Left renal pelvis (tissue), 4 donors: ENCODE measurements at places on chromosomes 1 and 21. TPM values are rescaled to one million over a fixed set of nuclear protein-coding genes. Genes with fewer than 3 reads are reported as not detected.

- no peak for DNase-seq
These were observed 47.6 kb upstream of the RGS8 start for GRCh38 chr1:182731852-182732575.

The GJA8 gene
- polyA plus RNA-seq, result 0.56 TPM

DNA sequence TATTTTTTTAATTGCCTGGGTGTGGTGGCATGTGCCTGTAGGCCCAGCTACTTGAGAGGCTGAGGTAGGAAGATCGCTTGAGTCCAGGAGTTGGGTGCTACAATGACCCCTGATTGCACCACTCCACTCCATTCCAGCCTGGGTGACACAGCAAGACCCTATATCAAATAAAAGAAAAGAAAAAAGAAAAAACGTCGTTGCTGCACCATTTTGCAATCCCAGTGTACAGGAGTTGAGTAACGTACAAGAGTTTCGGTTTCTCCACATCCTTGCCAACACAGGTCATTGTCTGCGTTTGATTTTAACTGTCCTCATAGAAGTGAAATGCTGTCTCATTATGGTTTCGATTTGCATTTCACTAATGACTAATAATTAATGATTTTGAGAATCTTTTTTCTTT is 7.9 kb downstream of the ZNF684 start:
- DNase-seq, result no peak

- no peak for DNase-seq
These were observed 218.8 kb downstream of the NTNG1 start for GRCh38 chr1:107359472-107360241.

- DNase-seq, result no peak
These were observed 123.9 kb upstream of the VAMP3 start for GRCh38 chr1:7646981-7647901.

The RGS13 gene
- not detected for polyA plus RNA-seq

GRCh38 chr1:221839782-221840395 is 98.0 kb upstream of the DUSP10 start:
- DNase-seq, result no peak

DNA sequence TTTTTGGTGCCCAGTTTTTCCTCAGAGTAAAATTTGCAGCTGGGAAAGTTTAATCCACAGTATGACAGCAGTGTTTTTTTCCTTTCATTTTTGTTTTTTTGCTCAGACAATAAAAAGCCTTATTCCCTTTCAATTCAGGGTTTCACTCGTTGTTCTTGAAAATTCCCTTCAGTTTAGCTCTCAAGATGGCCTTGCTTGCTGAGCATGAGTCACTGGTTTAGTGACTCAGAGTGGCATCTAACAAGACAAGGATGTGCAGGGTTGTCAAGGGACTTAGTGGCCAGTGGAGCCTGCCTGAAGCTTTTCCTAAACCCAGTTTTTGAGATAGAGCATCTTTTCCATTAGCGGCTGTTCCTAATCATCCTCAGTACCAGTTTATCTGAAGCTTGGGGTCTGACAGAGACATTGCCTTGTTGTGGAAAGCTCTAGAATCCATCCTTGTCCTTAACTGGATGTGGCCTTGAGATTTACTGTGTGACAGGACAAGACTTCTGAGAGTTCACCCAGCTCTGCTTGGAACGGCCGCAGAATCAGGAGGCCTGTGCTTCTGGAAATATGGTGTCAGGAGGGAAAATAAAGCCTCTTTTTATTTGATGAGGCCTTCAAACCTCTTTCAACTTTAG is 48.4 kb upstream of the DNAJC6 start:
- DNase-seq, result no peak

The ILDR2 gene
- polyA plus RNA-seq, result 15.6 TPM

The FMO2 gene
- polyA plus RNA-seq, result 0.65 TPM

DNA sequence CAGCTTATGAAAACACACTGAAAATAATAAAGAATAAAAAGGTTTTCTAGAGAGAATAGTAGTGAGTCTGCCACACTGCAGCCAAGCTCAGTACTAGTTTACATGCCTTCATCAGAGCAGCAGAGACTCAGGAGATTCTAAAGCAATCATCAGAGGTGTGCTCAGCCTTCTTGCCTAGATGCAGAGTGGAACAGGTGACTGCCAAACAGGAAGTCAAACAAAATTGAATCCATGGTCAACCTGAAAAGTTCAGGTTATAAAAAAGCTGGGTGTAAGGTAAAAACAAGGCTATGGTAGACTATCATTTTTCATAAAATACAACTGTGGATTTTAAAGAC is 165.3 kb upstream of the C1orf105 start:
- DNase-seq, result no peak

The MDM4 gene
- 22.9 TPM for polyA plus RNA-seq

DNA sequence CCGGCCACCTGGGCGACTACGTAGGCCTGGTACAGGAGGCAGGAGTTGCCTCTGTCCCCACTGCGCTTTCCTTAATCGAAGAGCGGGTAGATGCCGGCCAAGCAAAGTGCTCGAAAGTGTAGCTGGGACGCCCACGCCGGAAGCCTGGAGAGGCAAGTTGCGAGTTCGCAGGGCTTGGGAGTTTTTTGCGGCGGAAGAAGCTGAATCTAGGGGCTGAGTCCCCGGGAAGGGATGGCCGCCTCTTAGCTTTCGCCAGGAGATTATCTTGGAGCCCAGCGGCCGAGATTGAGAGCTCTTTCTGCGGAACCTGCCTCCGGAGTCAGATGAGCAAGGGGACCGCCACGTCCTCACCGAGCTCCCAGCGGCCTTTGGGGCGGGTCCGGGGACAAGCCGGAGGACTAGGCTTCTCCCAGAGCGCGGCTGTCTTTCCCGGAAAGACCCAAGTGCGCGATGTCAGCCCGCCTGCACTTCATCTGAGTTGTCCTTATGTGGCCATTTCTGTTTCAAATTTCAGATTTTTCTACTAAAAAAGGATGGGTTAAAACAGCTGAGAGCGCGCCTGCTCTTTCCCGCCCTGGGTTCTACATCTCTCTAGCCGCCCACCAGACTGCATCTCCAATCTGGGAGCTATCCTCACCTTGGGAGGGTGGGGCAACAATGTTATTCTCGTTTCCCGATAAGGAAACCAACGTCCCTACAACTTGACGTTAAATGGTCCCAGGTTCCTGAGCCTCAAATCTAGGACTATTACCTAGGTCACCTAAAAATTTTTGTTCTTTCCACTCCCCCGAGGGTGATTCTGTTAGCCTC is 12.4 kb upstream of the TBX15 start:
- DNase-seq, result no peak

The EVA1B gene
- polyA plus RNA-seq, result 40.5 TPM

DNA sequence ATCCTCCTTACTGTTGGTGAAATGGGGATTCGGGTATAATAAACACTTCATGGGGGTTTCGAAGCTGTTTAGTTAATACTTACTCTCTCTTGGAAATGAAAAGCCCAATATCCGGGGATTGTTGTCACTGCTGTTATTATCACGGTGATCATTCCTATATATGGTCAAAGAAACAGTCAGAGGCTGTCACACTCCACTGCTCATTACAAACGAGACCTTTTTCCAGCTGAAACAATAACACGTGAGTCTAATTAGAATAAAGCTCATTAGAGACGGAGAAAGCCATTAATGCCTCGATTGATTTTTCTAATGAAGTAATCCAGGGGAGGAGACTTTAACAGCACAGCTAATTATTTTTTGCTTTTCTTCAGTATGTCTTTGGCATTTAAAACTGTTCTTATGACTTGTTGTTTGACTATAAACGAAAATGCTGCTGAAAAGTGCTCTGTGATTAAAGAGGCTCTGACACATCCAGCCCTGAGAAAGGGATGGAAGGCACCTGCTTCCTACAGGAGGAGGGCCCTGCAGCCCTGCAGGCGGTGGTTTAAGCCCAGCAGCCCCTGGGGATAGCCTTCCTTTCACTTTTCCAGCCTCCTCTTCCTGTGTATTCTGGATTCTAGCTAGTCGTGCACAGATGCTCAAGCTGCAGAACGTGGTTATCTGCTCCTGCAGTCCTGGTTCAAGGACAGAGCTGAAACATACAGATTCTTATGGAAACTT is 143.6 kb downstream of the EDEM3 start:
- peak; percentile 54 for DNase-seq

GRCh38 chr1:197145446-197146024 is 934 bp downstream of the ASPM start:
- no peak for DNase-seq

DNA sequence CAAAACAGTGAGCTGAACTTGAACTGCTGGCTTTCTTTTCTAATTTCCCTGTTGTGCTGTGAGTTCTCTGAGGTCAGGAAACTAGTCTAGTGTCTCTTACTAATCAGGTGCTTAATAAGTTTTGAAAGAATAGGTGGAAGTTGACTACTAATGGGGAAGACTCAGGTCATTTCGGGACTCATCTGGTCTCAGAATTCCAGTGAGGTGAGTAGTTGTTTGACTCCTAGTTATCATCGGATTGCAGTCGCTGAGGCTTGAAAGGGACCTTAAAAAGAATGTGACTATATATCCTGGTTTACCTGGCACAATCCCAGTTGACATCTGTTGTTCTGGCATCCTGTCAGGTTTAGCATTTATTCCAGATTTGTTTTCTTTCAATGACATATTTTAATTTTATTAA is 81.4 kb upstream of the SPAG17 start:
- no peak for DNase-seq

The VCAM1 gene
- 27.9 TPM for polyA plus RNA-seq

DNA sequence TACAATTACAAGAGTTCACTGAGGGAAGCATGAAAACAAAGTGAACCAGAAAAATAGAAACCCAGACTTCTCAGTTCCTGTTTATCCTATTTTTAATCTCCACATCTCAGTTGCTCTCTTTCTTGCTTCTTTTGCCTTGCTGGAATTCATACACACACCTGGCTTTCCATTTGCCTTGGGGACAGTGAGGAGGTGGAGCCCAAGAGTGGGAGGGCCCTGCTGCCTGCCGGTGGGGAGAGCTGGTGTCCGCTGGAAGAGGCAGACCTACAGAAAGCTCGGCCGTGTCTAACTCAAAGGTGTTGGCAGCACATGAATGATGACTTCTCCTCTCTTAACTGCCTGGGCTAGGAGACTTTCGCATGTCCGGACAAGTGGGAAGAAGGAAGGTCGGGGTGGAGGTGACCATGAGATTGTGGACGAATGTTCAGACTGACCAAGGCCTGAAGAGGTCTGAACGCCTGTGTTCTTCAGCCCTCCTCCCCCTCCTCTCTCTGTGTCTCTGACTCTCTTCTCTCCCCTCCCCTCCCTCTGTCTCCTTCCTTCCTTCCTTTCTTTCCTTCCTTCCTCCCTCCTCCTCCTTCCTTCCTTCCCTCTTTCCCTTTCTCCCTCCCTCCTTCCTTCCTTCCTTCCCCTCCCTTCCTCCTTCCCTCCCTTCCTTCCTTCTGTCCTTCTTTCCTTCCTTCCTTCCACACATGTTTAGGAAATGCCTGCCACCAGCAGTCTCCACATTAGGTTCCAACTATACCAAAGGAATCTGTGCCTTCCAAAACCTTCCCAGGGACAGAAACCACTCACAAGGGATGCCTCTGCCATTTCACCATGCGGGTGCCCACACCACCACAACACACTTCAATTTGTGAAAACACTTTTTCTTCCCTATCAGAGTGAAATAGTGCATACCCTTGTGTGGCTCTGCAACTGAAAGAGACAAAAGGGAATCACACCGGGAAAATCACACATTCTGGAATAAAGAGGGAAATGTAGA is 157.3 kb upstream of the RUNX1 start:
- DNase-seq, result no peak

DNA sequence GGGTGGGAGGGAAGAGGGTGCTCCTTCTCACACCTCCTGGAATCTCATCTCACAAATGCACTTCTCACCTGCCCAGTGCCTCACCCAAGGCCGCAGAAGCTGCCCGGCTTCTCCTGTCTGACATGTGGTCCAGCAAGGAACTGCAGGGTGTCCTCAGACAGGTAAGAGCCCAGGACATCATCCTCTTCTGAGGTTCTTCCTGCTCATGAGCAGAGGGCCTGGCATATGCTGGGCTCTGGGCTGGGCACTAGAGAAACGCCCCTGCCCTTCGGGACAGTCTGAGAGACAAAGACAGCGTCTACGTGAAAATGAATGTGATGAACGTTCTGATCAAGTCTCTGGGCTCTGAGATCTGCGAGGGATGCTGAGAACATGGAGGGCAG is 42.4 kb downstream of the PKP1 start:
- DNase-seq, result no peak

DNA sequence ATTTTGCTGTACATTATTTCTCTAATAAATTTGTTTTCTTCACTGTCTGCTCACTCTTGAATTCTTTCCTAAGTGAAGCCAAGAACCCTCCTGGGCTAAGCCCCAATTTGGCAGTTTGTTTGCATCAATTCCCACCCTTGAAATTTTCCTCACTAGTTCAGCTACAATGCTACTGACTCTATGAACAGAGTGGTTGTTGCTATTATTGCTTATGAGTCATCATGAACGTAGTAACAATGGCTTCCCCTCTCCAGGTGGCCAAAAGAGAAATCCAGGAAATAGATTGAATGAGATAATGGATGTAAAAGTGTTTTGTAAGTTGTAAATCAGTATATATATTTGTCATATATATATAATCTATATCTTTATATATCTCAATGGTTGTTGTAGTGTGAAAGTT is 193.0 kb downstream of the URB2 start:
- no peak for DNase-seq

DNA sequence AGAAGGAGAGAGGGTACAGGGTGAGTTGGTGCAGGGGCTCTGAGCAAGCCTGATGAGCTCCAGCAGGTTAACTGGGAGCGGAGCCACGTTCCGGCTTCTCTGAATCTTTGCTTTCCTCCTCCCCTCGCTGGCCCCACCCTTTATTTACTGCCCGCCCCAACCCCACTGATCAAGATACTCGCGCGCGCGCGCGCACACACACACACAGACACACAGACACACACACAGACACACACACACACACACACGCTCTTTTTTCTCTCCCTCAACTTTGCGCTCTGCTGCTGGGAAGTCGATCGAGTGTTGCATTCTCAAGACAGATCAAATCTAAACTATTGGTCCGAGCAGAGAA is at the start of gene GRIK1:
Gene GRIK1 (minus strand): TSS at position 73 of the 352 bp plus-strand sequence.
- no peak for DNase-seq

DNA sequence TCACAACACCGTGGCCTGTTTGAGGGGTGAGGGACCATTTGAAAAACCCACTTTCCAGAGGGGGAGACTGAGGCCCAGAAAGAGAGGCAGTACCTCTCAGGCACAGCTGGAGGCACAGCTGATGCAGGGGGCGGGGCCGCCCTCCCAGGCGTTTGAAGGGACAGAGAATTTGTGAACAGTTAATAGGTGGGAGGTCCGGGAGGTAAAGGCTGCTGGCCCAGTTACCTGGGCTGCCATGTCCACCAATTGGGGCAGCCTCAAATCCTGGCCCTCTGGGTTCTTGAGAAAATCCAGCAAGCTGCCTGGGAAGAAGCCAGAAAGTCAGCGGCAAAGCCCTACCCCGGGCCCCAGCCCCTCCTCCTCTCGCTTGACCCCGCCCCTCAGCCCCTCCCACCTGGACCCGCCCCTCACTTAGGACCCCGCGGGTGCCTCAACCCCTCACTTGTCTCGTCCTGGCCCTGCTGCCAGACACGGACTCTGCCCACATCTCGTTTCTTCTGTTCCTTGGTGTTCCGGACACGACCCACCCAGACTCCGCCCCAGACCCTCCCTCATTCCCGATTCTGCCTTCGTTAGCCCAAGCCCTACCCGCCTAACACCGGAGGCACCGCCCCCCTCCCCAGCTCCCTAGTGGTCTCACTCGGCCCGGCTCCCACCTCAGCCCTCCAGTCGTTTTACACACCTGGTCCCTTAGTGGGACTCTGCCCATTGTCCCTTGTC is 10.8 kb upstream of the AHDC1 start:
- no peak for DNase-seq
